ENCODE measurements at places on chromosomes 12 and 14.

DNA sequence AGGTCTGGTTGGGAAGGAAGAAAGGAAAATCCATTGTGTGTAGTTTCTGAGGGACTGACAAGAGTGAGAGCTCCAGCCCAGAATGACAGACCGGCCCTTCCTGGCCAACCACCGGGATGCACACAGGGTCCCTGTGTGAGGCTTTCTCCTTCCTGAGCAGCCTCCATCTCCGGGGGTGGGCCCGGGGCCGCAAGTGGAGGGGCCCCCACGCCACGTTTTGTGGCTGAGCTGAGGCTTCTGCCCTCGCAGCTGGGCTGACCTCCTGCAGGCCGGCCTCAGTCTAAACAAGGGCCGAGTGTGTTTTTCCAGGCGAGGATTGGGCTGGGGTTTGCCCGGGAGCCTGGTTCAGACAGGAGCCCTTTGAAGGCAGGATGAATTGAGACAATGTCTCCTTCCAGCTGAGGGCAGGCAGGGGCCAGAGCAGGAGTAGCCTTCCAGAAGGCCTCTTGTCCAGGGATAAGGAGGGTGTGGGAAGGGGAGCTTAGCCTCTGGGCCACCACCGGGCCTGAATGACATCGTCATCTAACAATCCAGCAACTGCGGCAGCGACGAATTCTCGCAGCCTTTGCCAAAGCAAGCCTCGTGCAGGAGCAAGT is 96.5 kb upstream of the NCOR2 start:
- no peak for DNase-seq

GRCh38 chr14:24368562-24369252 is 723 bp downstream of the NFATC4 start:
- DNase-seq, result no peak

DNA sequence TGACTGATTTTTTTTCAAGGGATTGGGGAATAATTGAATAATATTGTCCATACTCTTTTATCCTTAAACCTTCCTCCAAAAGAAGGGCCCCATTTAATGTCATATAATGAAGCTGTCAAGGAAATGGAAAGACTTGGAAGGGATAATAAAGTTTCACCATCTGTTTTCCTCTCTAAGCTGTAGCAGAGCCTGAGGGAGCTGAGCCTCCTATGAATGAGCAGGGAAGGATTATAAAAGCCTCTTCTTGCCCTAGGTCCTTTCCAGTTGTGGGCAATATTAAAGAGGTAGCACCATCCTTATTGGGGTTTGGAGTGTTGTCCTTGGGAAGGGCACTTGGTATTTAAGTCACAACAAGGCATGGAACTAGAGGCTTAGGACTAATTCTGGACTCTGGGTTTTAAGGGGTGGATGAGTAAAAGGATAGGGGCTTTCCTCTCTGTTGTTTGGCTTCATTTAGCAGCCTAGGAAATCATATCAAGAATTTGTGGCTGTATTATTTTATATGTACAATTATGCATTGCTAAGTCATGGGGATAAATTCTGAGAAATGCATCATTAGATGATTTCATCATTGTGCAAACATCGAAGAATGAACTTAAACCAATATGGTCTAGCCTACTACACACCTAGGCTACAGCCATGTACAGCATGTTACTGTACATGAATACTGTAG is 408.5 kb upstream of the DCN start:
- no peak for DNase-seq

- no peak for DNase-seq
Observed at GRCh38 chr12:19946550-19946949, 421.8 kb upstream of the PDE3A start.

GRCh38 chr14:54652605-54653052 is 85.7 kb downstream of the SAMD4A start:
- DNase-seq, result no peak

DNA sequence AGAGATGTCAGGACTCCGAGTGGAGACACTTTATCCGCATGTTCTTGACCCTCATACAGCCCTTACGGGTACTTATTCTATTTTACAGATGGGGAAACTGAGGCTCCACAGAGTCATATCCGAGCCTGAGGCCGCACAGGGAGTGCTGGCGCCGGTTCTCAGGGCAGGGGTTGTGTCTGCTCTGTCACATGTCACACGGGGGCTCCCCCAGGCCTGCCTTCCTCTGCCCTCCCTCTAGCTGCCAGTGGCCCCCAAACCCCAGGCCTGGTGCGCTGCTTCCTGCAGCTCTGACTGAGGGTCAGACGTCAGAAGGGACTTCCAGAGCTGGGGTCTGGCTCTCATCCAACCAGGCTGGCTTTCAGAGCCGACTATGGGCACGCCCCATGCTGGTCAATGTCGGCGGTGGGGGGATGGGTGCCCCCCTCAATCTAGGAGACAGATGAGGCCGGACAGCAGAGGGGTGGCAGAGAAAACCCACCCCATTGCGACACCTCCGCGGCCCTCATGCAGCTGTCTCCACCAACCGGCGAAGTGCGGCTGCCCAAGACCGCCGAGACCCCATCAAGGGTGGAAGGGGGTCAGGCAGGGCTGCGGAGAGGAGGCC is 811 bp upstream of the INF2 start:
- no peak for DNase-seq

- DNase-seq, result peak; percentile 49
Observed at GRCh38 chr12:124898200-124898922, 16.1 kb downstream of the UBC start.

DNA sequence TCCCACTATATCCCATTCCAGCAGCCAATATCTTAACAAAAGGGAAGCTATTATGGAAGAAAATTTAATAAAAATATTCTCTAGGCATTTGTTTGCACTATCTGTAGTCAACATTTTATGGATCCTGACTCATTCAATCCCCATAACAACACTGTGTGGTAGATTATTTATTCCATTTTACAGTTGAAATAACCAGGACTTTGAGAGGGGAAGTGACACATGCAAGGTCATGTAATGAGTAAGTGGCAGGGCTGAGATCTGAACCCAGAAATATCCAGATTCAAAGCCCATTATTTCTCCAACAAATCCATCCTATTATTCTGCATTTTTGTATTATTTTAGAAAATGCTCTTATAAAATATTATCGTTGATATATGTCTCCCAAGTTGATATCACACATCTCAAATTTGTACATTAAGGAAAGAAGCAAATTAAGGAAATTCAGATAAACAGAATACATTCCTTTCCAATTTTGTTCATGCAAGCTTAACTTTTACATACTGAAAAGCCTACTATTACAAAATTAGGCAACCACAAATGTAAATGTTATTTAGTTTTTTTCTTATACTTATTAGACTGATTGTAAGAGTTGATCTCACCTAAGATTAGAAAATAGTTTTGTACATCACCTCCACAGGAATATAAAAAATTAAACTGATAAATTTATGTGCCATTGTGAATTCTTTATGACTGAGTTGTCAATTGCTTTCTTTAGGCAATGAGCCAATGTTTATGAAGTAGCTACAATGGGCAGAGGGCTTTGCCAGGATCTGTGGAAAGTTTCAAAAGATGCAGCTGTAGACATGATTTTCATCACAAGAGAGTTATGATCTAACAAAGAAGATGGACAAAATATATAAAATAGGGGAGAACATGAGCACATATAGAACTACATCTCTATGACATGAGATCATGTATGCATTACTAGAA is 55.1 kb upstream of the E2F7 start:
- no peak for DNase-seq

DNA sequence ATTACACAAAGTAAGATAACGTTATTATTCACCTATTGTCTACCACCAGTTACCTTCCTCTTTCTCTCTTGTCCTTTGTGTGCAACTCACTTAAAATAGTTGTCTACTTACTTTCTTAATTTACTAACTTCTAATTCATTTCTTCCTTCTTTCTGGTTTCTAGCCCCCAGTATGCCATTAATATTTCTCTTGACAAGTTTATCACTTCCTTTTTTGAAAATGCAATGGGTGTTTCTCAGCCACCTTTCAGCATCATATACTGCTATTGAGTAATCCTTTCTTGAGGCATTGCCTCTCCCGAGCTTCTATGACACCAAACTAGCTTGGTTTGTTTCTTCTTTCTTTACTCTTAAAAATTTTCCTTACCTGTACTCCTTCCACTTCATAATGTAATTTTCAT is 633.6 kb downstream of the TMTC2 start:
- no peak for DNase-seq

DNA sequence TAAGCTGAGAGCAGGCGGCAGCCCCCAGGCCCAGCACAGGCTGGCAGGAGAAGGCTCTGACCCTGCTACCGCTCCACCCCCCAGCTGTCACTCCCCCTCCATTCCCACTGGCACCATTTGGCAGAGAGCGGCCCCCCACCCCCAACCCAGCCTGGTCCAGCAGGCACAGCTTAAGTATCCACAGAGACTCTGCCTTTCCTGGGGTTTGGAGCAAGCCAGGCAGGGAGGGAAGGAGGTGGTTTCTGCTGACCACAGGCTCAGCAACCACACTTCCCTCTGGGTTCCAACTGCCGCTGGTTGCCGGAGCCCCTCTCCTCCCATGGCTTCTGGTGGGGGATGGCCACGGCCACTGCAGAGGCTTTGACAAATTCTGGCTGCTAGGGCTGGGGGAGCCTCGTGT is 30.5 kb upstream of the CCND2 start:
- DNase-seq, result no peak

GRCh38 chr12:44759289-44759688 is 116.8 kb downstream of the NELL2 start:
- DNase-seq, result no peak

DNA sequence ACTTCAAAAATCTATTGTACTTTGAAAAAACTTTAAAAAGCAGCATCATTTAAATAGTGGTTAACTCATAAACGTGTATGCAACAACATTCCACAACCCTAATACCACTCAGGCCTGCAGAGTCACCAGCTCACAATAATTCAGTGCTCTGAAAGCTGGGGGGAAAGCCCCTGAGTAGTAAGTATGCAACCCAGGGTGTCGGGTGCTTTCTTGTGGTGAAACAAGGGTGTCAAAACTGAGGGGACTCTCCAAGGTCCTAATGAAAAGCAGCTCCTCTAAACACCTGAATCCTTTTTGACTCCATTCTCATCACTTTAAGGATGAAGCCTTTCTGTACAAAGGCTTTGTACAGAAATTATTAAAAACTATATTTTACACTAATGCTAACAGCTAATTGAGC is 33.7 kb downstream of the FGFR1OP2 start:
- peak; percentile 60 for DNase-seq

GRCh38 chr12:27382171-27382795 is 49.6 kb downstream of the BMAL2 start:
- no peak for DNase-seq

- no peak for DNase-seq
Observed at GRCh38 chr12:104710940-104711689, 247.0 kb downstream of the SLC41A2 start.

GRCh38 chr12:101781834-101782233 is 42.6 kb upstream of the SYCP3 start:
- DNase-seq, result no peak

DNA sequence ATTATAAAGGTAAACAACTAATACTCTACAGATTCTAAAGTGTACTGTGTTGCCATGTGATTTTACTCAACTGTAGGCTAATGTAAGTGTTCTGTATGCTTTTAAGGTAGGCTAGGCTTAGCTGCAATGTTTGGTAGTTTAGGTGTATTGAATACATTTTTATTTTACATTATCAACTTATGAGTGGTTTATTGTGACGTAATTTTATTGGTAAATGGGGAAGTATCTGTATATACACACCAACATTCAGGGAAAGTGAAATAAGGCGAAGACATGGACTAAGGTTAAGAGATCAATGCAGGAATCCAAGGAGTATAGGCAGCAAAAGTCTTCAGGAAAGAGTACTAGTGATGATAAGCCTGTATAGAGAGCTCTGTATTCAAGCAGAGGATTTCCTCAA is 365.8 kb upstream of the MGAT4C start:
- no peak for DNase-seq

DNA sequence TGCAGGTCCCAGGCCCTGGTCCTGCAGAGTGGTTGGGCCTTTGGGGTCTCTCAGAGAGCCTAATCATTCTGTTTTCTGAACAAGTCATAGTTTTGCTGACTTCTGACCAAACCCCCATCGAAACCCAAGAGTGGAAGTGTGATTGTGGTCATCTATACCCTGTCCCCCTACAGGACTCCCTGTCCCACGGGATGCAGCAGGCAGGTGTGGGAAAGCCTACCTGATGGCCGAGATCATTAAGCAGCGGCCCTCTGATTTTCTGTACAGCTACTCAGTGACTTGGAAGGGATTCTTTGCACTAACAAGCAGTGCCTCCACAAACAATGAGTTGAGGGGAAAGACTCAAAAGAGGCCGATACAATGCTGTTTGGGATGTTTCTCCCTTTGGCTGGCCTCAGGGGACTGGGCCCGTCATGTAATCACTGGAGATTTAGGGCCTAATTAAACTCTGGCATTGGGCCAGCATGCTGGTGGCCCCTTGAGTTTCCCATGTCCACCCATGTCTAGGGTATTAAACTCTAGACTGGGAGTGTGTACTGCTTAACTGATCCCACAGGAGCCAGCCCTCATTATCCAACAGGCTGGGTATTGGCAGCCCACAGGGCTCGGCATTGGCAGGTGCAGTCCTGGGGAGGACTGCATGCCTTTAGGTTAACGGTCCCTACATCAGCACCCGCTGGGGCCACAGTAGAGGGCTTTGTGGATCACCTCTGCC is 192.8 kb downstream of the ZFP36L1 start:
- DNase-seq, result no peak

DNA sequence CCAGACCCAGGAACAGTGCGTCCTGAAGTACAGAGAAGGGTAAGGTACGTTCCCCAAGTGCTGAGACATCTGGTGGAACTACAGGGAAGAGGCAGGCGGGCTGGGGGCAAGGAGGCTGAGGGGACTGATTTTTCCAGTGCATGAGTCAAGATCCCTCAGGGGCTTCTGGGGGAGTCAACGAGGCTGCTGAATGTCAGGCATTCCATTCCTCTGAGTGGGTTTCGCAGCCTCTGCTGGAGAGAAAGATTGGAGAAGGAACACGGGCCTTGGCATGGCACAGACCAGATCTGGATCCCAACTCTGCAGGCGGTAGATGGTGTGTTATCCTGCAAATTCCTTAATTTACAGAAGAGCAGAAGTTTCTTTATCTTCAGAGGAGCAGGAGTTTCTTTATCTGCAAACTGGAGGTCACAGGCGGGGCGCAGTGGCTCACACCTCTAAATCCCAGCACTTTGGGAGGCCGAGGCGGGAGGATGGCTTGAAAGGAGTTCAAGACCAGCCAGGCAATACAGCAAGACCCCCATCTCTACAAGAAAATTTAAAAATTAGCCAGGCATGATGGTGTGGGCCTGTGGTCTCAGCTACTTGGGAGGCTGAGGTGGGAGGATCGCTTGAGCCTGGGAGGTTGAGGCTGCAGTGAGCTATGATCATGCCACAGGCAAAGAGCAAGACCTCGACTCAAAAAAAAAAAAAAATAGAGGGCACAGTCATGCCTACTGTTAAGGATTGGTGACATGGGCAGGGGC is 132.6 kb upstream of the MAP1LC3B2 start:
- no peak for DNase-seq

GRCh38 chr14:29805415-29806123 is 122.1 kb downstream of the PRKD1 start:
- DNase-seq, result no peak

- DNase-seq, result no peak
Observed at GRCh38 chr12:29730481-29730880, 53.3 kb downstream of the TMTC1 start.

- no peak for DNase-seq
Observed at GRCh38 chr12:2750185-2750584, 44.6 kb upstream of the FKBP4 start.

- DNase-seq, result no peak
Observed at GRCh38 chr14:74616507-74616906, 4.5 kb upstream of the LTBP2 start.
